ENCODE measurements at places on chromosomes 3 and 15.
A peak's percentile ranks its signal among the peaks of the same experiment; 100 is the strongest.

- peak; percentile 96 for DNase-seq
Measured at GRCh38 chr15:80777137-80777536, 2.0 kb upstream of the CEMIP start.

GRCh38 chr3:136516095-136516494 is 236.1 kb downstream of the STAG1 start:
- no peak for DNase-seq

DNA sequence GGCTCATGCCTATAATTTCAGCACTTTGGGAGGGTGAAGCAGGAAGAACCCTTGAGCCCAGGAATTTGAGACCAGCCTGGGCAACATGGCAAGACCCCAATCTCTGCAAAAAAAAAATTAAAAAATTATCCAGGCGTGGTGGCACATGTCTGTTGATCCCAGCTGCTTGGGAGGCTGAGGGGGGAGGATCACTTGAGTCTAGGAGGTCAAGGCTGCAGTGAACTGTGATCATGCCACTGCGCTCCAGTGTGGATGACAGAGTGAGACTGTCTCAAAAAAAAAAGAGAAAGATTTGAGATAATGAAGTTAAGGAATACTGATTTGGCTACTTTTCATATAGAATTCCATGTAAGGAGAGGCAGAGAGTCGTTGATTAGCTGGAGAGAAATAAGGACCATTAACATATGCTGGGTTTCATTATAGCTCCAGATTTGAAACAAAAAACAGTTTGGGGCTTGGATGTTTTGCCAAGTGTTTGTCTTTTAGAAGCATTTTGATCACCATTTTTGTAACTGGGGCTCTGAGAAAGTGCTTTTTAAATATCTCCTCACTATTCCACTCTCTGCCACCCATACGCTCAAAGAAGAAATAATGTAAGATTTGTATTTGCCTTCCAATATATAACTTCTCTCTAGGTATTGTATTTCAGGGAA is 214.2 kb downstream of the FEZF2 start:
- no peak for DNase-seq

- DNase-seq: no peak
Measured at GRCh38 chr15:68299436-68299835, 21.9 kb downstream of the FEM1B start.

- DNase-seq: peak; percentile 98
Measured at GRCh38 chr3:41267975-41268640, 68.8 kb downstream of the CTNNB1 start.

GRCh38 chr15:62793752-62794144 is 248.8 kb upstream of the TPM1 start:
- no peak for DNase-seq

GRCh38 chr3:13704174-13704573 is 155.2 kb downstream of the FBLN2 start:
- no peak for DNase-seq

DNA sequence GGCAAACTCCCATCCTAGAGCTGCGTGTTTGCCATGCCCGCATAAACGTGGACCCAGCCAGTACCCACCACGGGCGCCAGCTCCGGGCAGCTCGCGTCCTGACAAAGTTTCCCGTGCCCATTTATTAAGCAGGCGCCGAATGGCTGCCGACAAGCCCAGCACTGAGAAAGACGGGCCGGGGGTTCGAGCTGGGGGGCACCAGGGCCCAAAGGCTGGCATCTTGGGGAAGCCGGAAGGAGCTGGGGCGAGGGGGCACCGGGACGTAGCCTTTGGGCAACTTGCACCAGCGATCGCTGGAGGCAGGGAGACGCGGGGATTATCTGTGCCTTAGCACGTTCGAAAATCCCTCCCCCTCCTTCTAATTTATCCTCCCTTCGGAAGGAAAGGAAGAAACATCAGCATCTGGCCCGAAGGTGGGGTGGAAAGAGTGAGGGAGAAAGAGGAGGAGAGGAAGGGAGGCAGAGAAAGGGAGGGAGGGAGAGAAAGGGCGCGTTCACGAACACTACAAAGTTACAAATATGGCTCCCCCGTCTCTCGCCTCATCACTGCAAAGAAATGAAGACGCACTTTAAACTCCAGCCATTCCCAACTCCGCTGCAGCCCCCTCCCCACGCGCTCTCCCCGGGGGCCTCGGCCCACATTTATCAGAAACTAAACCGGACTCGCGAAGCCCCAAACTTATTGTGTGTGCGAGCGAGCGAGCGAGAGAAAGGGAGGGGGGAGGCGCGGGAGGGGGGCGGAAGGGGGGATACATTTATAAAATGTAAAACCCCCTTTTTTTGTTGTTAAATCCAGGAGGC is 1.0 kb downstream of the ANP32A start:
- DNase-seq: peak; percentile 80

DNA sequence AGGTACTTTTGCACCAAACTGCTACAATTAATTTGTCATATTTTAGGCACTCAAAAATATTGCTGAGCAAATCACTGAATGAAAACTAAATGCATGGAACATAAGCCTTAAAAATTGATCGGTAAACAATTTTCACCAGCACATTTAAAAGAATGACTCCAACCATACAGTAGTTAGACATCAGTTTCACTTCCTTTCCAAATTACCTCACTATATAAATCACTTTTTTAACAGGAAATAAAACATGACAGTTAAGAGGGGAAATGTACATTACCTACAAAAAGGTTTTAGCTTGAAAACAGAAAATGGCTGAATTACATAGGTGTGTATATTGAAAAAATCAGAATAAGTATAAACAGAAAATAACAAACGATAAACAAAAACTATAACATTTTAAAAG is 108.4 kb downstream of the SERPINI1 start:
- no peak for DNase-seq

DNA sequence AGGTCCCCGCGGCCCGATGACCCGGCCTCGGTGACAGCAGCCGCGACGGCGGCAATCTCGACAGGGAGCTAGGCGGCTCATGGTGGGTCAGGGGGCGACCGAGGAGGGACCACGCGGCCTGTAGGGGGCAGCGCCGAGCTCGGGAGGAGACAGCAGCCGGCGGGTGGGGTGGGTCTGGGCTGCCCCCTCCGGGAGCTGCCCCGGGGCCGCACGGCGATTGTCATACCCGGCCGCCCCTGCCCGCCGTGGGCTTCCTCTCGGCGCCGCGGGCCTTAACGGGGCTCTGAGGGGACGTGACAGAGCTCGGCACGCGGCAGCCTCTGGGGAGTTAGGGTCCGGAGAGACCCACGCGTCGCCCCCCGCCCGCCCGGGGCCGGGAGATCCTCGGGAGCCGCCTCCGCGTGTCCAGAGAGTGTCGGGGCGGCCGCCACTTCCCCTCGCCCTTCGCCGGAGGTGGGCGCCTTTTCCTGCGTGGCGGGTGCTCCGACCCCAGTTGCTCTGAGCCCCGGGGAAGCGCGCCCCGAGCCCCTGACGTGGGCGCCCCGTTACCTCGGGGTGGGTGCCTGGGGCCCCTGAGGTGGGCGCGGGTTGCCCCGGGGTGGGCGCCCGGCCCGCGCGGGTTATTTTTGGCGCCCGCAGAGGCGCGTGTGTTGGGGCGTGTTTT is 539 bp upstream of the PLCL2 start:
- peak; percentile 57 for DNase-seq

- DNase-seq: peak; percentile 54
Measured at GRCh38 chr3:183537295-183537730, 18.2 kb downstream of the KLHL6 start.

GRCh38 chr3:100213891-100214573 is 46.8 kb upstream of the TBC1D23 start:
- DNase-seq: no peak

DNA sequence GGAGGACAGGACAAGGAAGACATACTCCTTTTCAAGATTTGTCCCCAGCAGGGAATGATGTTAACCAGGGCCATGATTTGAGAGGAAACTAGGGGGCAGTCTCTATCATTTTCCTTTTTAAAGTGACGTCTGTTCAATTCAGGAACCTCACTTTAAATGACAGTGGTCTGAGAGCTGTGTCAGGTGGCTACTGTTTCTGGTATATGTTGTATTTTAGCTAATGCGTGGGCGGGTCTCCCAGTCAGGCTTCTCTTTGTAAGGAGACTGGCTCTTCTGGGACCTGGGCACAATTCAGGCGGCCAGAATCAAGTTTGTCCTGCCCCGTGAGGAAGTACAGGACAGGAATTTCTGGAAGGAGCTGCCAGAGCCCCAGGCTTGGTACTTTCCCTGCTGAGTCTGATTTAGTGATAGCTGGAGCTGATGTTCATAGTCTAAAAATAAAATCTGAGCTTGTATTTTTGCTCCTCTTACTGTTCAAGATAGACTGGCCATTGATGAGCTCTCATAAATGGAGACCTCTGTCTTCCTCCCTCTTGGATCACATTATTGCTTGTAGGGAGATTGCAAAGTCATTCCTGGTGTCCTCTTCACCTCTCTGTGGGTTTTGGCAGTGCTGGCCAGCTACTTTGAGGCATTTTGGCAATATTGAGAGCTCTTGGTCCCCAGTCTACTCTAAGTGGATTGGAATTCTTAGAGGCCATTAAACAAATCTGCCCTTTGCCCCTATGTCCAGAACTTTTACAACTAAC is 25.6 kb downstream of the SQOR start:
- no peak for DNase-seq

GRCh38 chr15:90638963-90639362 is 78.2 kb upstream of the BLM start:
- no peak for DNase-seq

- no peak for DNase-seq
Measured at GRCh38 chr3:127987309-127987995, 64.8 kb upstream of the SEC61A1 start.

DNA sequence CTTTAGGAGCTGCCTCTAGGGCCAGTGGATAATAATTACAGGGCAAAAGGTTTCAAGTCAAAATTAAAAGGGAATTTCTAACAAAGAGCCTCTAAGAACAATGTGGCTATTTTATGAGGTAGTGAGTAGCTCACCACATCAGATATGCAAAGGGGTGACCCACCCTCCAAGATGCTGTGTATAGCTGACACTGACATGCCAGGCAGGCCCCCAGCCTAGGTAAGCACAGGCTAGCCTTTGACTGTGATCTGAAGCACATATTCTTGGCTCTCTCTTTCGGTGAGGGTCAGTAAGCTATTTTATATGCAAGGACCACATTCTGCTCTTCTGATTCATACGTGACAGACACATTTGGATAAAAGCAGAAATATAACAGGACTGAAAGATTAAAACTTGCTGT is 2.8 kb upstream of the THSD4 start:
- no peak for DNase-seq

DNA sequence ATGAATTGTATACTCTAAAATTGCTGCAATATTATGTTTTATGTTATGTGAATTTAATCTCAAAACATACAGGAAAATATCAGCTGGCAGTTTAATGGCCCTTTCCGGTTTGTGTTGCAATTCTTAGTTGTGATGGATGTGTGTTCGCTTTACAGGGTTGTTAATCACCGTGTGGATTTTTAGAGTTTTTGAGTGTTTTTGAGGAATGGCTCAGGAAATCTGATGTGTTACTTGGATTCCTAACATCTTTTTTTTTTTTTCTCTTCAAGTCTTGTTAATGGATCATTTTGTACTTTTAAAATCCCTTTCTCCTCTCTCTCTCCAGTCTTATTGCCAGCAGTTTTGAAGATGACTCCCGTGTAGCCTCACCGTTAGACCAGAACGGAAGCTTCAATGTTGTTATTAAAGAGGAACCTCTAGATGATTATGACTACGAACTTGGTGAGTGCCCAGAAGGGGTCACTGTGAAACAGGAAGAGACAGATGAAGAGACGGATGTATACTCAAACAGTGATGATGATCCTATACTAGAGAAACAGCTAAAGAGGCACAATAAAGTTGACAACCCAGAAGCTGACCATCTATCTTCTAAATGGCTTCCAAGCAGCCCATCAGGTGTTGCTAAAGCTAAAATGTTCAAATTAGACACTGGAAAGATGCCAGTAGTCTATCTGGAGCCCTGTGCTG is 35.7 kb downstream of the MGA start:
- DNase-seq: peak; percentile 30

DNA sequence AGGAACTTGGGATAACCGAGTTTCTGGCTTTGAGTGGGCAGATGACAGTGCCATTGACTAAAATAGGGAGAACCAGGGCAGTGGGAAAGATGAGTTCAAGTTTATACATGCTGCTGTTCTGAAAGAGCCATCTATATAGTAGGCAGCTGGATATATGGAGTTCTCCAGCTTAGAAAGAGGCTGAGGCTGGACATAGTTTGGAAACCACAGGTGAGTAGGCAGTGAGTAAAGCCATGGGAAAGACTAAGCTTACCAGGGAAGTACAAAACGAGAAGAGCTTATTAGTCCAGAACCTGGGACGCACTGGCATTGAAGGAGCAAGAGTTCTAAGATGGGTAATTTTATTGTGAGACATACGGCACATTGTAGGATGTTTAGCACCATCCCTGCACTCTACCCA is 54.2 kb downstream of the MSL2 start:
- peak; percentile 22 for DNase-seq

DNA sequence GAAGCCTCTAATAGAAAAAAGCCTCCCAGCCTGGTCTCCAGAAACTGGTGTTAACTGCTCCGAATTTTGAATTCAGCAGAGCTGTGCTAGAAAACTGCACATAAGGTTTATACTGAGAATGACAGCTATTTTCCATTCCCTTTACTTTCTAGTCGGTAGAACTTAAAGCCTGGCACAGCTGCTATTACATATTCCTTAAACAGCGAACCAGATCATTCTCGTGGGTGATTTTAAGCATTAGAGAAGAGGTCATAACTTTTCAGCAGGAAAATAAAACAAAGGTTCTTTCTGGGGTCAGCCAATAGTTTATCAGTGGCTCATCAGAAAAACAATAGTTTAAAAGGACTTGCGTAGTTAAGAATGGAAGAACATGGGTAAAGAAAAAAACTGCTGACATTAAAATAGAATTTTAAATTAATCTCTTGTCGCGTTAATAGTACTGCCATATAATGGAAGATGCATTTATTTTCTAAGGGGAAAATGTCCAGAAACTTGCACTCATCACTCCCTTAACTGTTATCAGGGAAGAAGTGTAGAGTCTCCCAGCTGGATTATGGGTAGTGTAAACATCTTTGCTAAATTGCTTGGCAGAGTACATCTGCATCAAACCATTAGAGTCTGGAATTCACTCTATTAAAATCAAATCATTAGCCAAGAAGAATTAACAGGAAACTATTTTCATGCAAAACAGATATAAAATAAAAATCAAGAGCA is 7.9 kb downstream of the VGLL4 start:
- DNase-seq: no peak

DNA sequence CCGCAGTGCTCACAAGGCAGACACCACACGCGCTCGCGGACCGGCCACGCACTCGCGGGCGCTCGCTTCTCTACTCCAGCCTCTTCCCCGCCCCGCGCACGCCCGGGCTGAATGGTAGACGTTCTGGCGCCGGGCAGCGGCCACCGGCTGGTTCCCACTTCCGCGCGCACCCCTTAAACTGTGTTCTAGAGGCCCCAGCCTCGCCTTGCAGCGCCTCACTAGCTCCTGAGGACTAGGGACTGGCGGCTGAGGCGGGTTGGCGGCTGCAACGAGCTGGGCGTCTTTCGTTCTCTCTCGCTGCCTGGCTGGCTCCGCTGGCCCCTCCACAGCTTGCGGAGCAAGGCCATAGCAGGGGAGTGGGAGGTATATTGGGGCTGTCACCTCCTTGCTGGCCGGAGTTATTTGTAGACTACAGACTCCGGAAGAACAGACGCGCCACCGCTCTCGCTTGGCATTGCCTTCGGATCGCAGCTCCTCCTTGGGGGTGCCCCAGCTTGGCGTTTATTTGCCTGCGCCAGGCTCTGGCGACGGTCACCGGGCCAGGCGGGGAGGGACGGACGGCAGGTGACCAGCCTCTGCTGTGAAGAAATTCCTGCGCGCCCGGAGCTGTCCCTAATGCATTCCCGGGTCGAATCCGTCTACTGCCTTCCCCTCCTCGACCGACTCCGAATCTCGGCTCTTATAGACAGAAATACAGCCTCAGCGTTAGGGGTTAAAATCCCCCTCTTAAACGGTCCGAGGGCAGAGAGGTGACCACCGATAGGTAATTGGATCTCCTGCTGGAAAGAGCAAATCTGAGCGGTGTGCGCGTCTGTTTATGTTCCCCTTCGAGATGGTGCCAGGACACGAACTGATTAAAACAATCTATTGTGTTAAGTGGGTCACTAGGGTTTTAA is 1.3 kb downstream of the GREM1 start:
- DNase-seq: no peak

Data from fibroblast of skin of back (primary cell).